Activated T-cell treated with anti-CD3 and anti-CD28 coated beads, Interleukin-2, amount 50 U/mL, for 72 hours (primary cell): ENCODE measurements at places on chromosomes 4 and X. TPM values are rescaled to one million over a fixed set of nuclear protein-coding genes. Genes with fewer than 3 reads are reported as not detected.

GRCh38 chr4:55018521-55018920, 106.9 kb downstream of the KDR start:
- peaks cover 20% of the 10 kb centered on the region for H3K27me3 ChIP-seq
- H3K36me3 ChIP-seq, result no peaks in the 10 kb centered on the region
- H3K4me1 ChIP-seq, result no peaks in the 10 kb centered on the region
- no peak overlapping the region for H3K27ac ChIP-seq
- no peak overlapping the region for H3K4me3 ChIP-seq
- no peak for DNase-seq

GRCh38 chrX:136635235-136635634, 12.7 kb upstream of the CD40LG start:
- peaks cover 81% of the 10 kb centered on the region for H3K4me1 ChIP-seq
- H3K36me3 ChIP-seq, result peaks cover 3% of the 10 kb centered on the region
- peak overlapping the region; percentile 67 for H3K27ac ChIP-seq

- H3K27me3 ChIP-seq, result peaks cover 15% of the 10 kb centered on the region
- peaks cover 8% of the 10 kb centered on the region for H3K36me3 ChIP-seq
- H3K4me1 ChIP-seq, result peaks cover 48% of the 10 kb centered on the region
- DNase-seq, result peak; percentile 38
- peak overlapping the region; percentile 93 for H3K27ac ChIP-seq
Observed at GRCh38 chrX:101415180-101416145, 7.4 kb downstream of the HNRNPH2 start.

The LEF1 gene
- 175 TPM for total RNA-seq

The FAM241A gene
- 5.0 TPM for total RNA-seq
